Umbilical cord (tissue), 2 donors: ENCODE measurements at places on chromosomes 12 and 14. TPM values are rescaled to one million over a fixed set of nuclear protein-coding genes. Genes with fewer than 3 reads are reported as not detected.

- no peak for DNase-seq
These were observed 12.7 kb downstream of the INF2 start for GRCh38 chr14:104702106-104702505.

GRCh38 chr14:105180592-105181548 lies at the start of gene NUDT14:
NUDT14 (minus strand) TSS chr14:105181312; CDS start chr14:105181209, 103 bp downstream.
- DNase-seq, result peak; percentile 57

DNA sequence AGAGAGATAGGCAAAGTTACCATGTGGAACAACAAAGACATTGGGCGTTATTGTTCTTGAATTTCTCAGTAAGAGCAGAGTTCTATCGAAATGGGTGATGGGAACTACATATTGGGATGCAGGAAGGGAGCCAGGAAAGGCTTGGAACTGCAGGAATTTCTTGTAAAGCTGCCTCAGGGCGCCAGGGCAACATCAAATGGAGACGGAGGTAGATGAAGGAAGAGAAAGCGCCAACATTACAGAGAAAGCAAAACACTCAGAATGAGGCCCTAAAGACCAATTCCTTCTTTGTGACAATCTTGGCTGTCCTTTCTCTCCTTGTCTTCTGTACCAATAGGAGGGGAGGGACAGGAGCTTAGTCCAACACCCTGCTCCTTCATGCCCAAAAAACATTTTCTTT lies 148.4 kb downstream of the RPAP3 start:
- DNase-seq, result no peak

Gene ANKRD33
- 2.9 TPM for total RNA-seq

DNA sequence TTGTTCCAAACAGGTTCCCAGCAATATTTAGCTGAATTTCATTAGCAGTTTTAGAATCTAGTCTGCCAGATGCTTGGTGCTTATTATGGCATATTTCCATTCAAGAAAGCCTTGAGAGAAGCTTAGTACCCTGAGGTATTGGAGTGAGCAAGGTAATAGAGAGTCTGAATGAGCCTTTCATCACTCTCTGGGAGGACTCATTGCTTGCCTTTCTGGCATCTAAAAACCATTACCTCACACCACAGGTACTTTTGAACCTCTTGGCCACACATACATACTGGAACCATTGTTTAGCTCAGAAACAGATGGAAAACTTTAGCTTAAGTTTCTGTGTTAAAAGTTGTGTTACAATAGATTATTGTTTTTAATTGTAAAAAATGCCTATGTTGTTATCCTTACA lies 27.4 kb upstream of the KCNH3 start:
- DNase-seq, result no peak

- DNase-seq, result no peak
These were observed 33.5 kb downstream of the SLC25A21 start for GRCh38 chr14:37138898-37139297.

DNA sequence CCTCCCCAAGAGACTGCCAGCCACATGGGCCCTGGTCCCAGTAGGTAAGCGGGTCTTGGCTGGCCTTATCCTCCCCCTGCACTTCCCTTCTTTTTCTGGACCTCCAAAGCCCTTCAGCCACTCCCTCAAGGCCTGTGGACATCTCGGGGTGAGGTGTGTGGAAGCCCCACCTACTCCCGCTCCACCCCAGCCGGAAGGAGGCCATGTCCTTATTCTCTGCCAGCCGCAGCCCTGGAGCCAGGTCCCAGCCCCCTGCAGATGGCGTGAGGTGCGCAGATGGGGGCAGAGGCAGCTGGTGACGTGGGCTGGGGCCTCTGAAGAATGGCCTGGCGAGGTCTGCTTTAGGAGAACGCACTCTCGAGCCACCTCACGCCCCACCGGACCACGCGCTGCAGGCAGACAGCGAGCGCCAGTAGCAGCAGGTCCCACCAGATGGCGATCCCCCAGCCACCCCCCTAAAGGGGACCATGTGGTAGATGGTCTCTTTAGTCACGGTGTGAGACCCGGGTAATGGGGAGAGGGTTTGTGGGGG lies 167.1 kb downstream of the TSPAN9 start:
- DNase-seq, result no peak

GRCh38 chr14:106347291-106347778 lies 821.0 kb downstream of the TMEM121 start:
- no peak for DNase-seq

- peak; percentile 72 for DNase-seq
These were observed 711.4 kb downstream of the FSCB start for GRCh38 chr14:43795600-43796228.

DNA sequence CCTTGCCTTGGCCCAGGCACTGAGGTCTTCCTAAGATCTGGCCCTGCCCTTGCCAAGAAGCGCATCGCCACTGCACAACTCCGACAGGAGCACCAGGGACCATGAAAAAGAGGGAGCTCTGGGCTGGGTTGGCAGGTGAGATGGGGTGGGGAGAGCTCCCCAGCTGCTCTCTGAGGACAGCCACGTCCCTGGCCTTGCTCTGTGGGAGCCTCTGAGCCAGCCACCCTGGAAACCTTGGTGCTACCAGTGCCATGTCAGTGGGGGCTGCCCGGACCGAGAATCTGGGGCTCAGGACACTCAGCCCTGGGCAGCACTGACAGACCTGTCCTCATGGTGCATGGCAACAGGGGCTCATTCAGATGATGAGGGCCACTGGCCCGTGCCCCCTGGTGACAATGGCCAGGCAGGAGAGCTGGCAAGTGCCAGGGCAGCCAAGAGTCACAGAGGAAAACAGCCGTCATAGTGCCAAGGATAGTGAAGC lies 134.8 kb downstream of the ZFP36L1 start:
- DNase-seq, result no peak

Gene IPO8
- 38.8 TPM for total RNA-seq

Gene PLCZ1
- 21.7 TPM for total RNA-seq

DNA sequence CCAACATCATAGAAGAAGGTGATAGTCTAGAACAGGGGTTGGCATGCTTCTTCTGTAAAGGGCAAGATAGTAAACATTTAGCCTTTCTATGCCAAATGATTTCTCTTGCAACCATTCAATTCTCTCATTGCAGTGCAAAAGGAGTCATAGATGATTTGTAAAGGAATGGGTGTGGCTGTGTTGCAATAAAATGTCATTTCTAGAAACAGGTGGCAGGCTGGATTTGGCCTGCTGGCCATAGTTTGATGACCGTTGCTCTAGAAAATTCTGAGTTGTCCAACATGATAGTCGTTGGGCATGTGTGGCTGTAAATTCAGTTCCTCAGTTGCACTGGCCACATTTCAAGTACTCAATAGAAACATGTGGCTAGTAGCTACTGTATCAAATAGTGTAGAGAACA lies 21.7 kb downstream of the SMCO2 start:
- no peak for DNase-seq

GRCh38 chr12:72330301-72330700 lies 58.1 kb downstream of the TRHDE start:
- peak; percentile 45 for DNase-seq

GRCh38 chr12:44000309-44000952 lies 164.6 kb downstream of the TMEM117 start:
- peak; percentile 13 for DNase-seq

DNA sequence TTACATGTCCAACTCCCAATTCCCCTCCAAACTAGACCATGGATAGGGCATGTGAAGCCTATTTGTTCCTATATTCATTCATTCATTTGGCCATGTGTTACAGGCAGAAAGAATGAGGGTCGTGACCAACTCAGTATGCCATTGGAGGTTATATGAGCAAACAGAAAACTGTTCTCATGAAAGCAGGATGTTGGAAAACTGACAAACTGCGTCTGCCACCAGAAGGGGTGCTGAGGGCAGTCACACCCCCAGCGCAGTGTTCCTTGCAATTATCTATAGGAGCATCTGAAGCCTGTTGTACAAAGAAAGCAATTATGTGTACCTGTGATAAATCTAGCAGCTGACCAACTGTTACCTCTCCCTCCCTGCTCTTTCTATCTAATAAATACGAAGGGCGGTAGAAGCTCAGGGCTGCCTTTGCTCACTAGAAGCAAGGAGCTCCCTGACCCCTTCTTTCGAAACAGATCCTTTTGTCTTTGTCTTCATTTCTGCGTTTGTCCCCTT lies 21.1 kb downstream of the ENTPD5 start:
- DNase-seq, result no peak

Gene TSPAN19
- 3.4 TPM for total RNA-seq

Gene LBHD2
- not detected for total RNA-seq

DNA sequence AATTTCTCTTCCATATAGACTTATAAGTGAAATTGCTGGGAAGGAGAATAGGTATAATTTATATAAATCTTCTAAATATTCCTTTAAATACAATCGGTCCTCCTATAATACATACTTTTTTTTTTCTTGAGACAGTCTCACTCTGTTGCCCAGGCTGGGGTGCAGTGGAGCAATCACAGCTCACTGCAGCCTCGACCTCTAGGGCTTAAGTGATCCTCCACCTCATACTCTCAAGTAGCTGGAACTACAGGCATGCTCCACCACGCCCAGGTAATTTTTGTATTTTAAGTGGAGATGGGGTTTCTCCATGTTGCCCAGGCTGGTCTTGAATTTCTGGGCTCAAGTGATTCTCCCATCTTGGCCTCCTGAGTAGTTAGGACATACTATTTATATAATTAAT lies 29.7 kb upstream of the NPFF start:
- DNase-seq, result no peak

Gene CDC42BPB
- 99.7 TPM for total RNA-seq

- DNase-seq, result no peak
These were observed 56.1 kb downstream of the LMNTD1 start for GRCh38 chr12:25497021-25497420.

Gene C1RL
- 56.3 TPM for total RNA-seq

GRCh38 chr12:114703060-114703493 lies 19.1 kb upstream of the TBX3 start:
- DNase-seq, result no peak

Gene NRXN3
- 8.7 TPM for total RNA-seq

GRCh38 chr12:337039-337438 lies 52.1 kb downstream of the KDM5A start:
- no peak for DNase-seq

GRCh38 chr12:33994857-33995808 lies 27.2 kb upstream of the ALG10 start:
- no peak for DNase-seq

DNA sequence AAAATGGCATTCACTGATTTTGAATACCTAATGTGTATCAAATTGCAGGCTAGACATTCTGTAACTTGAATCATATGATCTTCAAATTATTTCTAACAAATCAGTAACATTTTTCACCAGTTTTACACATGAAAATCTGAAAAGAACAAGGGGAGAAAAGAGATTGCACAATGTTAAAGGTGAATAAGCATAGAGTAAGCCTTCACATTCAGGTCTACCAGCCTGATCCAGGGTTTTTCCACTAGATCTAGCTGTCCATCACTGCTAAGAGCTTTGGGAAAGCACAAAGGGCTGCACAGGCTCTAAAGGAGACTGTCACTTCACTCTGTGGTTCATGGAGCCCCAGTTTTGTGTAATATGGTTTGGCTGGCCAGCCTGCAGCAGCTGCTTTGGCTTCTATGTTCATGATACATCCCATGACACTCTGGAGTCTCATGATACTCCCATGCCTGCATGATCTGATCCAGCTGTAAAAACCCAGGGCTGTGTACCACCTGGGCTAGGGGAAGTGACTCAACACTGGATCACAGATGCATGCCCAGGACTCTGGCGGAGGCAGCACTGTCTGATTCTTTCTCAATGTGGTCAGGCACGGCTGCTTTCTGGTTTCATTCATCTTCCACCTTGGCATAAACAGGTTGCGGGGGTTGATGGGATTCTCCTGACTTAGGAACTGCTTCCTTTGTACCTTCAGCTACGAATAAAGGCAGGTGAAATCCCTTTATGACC lies 859.7 kb downstream of the GALC start:
- peak; percentile 25 for DNase-seq

Gene RPL10L
- not detected for total RNA-seq

Gene STAB2
- 2.6 TPM for total RNA-seq

Gene CLEC14A
- 15.4 TPM for total RNA-seq

GRCh38 chr12:79690142-79690637 lies 574 bp downstream of the PAWR start:
- no peak for DNase-seq

- DNase-seq, result peak; percentile 32
These were observed 977 bp downstream of the HEATR5A start for GRCh38 chr14:31419179-31419966.

- no peak for DNase-seq
These were observed 4.7 kb upstream of the PFDN5 start for GRCh38 chr12:53290661-53291060.

DNA sequence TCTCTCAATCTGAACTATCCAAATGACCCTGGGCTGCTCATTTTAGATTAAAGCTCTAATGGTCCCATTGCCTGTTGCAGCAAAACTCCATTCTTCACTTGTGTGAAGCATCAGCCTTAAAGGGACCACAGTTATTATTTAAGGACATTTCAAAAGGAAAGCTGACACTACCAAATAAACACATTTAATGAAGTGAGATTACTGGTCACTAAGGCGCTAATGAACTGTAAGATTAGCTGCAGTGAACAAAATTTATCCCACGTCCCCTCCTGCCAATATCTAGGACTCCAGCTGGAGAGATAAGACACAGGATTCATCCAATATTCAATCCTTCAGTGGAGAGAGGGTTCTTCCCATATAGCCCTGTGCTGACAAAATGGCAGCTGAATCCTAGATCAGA lies 1029.2 kb upstream of the SEL1L start:
- DNase-seq, result no peak

DNA sequence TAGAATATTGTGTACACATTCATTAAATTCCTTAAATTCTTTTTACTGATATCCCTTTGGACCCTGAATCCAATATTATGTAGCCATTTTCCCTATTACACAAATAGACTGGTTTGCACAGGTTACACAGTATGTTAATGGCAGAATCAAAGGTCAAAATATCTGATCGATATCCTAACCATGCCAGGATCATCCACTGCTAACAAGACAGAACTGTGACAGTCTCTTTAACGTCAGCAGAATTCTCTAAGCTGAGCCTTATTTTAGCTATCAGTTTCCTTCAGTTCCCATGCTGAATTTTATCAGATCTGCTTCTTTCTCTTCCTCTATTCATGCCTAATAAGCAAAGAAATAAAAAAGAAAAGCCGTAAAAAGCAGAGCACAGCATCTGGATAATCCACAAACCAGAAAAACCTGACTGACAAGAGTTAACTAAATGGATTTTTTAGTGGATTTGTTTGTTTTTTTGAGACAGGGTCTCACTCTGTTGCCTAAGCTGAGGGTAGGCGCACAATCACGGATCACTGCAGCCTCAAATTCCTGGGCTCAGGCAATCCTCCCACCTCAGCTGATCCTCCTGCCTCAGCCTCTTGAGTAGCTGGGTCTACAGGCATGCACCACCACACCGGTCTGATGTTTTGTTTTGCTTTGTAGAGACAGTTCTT lies 130.4 kb downstream of the PAWR start:
- DNase-seq, result peak; percentile 29

DNA sequence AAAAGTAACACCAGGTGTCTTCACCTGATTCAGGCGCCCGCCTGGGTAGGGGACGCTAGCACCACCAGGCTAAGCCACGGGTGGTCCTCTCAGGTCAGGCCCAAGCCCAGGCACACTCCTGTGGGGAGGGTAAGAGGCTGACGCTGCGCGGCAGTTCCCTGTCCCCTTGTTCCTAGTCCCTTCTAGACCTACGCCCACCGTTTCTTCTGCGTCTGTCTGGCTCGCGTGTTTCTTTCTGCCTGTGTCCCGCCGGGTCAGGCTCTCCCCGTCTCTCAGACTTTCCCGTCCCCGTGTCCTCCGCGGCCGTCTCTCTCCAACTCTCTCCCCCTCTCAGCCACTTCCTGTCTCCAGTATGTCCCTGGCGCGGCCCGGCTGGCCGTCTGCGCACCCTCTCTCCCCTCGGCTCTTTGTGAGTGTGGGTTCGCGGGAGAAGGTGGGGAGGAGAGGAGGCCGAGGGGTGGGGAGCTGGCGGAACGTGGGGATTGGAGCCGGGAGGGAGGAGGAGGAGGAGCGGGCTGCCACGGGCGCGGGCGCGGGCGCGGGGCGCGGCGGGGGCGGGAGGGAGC lies 3.1 kb upstream of the TNS2 start:
- DNase-seq, result peak; percentile 90
